CD4-positive, alpha-beta T cell treated with Interleukin-15 for 4 hours (primary cell): ENCODE measurements at places on chromosomes 1 and 21.

- no peak for DNase-seq
Observed at GRCh38 chr1:87834941-87835340, 506.3 kb downstream of the LMO4 start.

- DNase-seq = no peak
Observed at GRCh38 chr1:88141499-88142074, 542.5 kb upstream of the PKN2 start.

- DNase-seq = no peak
Observed at GRCh38 chr21:41095983-41096382, 72.0 kb upstream of the BACE2 start.

DNA sequence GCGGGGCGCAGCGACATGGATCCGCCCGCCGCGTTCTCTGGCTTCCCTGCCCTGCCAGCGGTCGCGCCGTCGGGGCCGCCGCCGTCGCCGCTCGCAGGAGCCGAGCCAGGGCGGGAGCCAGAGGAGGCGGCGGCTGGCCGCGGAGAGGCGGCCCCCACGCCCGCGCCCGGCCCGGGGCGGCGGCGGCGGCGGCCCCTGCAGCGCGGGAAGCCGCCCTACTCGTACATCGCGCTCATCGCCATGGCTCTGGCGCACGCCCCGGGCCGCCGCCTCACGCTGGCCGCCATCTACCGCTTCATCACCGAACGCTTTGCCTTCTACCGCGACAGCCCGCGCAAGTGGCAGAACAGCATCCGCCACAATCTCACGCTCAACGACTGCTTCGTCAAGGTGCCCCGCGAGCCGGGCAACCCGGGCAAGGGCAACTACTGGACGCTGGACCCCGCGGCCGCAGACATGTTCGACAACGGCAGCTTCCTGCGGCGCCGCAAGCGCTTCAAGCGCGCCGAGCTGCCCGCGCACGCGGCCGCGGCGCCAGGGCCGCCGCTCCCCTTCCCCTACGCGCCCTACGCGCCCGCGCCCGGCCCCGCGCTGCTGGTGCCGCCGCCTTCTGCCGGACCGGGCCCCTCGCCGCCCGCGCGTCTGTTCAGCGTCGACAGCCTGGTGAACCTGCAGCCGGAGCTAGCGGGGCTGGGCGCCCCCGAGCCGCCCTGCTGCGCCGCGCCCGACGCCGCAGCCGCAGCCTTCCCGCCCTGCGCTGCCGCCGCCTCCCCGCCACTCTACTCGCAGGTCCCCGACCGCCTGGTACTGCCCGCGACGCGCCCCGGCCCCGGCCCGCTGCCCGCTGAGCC, 459 bp downstream of the FOXE3 start:
- DNase-seq = no peak

DNA sequence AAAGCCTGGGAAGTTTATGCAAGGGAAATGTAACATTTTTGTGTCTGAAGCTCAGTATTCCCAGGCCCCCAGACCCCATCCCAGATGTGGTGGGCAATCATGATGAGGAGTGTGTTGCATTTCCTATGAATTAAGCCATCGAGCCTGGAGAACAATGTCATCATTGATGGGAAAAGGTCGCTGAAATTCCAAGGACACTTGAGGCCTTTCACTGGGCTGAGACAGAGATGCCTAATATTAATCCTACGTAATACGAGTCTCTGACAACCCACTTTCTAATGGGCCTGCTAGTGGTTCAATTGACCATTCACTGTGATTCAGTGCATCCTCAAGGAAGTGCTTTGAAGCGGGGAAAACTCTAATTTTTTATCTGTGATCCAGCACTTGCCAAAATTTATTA, 291.6 kb downstream of the PLPP3 start:
- DNase-seq = no peak

GRCh38 chr1:70061231-70061630, 144.1 kb downstream of the LRRC40 start:
- DNase-seq = no peak

- DNase-seq = no peak
Observed at GRCh38 chr1:224749916-224750315, 133.8 kb downstream of the CNIH3 start.

- DNase-seq = no peak
Observed at GRCh38 chr1:41955461-41956159, 36.9 kb upstream of the HIVEP3 start.

DNA sequence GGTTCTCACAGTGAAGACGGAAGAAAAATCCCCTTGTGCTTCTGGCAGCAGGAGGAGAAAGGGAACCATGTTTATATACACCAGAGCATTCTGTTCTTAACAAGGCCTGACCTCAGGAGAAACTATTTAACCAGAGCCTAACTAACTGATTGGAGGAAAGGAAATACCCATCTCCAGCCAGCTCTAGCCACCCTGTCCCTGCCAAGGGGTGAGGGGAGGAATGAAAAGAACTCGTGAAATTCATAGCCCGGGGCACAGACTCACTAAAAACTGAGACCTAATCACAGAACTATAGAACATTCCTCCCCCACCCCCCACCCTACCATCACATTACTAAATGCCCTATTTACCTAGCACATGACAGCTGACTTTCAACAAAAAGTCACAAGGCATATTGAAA, 65.0 kb downstream of the KCNH1 start:
- no peak for DNase-seq

DNA sequence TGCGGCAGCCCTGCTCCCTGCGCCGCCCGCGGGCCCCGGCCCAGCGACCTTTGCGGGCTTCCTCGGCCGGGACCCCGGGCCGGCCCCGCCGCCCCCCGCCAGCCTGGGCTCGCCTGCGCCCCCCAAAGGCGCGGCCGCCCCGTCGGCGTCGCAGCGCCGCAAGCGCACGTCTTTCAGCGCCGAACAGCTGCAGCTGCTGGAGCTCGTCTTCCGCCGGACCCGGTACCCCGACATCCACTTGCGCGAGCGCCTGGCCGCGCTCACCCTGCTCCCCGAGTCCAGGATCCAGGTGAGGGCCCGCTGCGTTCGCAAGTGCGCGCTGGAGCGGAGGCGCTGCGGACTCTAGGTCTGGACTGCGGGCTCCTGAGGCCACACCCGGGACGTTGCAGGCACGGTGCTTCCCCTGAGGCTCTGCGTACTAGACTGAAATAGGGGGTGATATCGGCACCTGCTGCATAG, 351 bp downstream of the MIXL1 start:
- no peak for DNase-seq

DNA sequence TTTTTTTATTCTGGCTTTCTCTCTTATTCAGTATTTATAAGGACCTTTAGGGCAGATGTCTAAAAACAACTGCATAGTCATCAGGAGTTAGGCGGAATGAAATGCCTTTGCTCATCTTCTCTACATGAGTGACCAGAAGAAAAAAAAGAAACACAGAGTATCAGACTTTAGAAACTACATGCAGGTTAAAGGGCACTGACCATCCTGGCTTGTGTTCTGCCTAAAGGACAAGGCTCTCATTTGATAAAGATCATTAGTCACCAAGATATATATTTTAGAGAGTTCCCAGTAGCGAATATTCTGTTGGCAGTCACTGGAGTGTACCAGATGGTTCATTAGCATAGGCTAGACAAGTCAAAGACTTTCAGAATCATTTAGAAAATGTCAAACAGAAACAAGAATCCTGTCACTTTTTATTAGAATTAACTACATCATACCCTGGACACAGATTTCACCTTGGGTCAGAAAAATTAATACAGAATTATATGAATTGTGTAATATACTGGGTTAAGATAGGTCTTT, 145.6 kb downstream of the NR5A2 start:
- no peak for DNase-seq

- DNase-seq = no peak
Observed at GRCh38 chr1:172167796-172168596, 252.5 kb upstream of the C1orf105 start.

GRCh38 chr1:225257081-225257480, 170.8 kb downstream of the LBR start:
- DNase-seq = no peak

DNA sequence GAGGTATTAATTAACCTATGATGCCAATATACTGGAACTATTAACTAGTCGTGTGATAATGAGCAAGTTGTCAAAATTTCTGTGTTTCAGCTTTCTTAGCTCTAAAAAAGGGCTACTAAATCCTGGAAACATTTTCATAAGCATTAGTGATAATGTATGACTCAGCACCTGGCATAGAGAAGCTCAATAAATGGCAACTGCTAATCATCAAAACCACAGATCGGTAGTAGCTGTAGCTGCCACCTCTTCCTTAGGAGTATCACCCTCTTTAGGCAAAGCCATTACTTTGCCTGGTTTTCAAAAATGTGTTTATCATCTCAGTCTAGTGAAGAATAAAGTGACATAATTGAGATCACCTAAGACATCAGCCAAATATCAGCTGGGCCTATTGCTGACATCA, 75.5 kb downstream of the TPR start:
- no peak for DNase-seq

GRCh38 chr21:42107177-42107880, 36.2 kb downstream of the UMODL1 start:
- no peak for DNase-seq

DNA sequence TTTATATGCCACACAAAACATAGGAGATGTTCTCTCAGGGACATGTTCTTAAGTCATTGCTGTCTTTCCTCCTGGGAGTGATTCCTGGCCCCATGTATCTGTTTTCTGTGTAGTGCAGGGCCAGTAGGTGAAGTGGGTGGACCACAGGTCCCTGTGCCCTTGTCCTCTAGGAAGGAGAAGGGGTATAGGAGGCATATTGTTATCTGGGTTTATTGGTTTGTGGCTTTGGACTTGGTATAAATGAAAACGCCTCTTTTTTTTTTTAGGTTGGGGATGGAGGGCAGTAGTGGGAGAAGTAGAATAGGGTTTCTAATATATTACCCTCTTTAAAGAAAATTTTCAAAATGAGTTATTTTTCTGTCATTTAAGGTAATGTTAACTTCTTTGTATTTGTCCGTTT, 29.4 kb downstream of the DYRK1A start:
- DNase-seq = no peak

DNA sequence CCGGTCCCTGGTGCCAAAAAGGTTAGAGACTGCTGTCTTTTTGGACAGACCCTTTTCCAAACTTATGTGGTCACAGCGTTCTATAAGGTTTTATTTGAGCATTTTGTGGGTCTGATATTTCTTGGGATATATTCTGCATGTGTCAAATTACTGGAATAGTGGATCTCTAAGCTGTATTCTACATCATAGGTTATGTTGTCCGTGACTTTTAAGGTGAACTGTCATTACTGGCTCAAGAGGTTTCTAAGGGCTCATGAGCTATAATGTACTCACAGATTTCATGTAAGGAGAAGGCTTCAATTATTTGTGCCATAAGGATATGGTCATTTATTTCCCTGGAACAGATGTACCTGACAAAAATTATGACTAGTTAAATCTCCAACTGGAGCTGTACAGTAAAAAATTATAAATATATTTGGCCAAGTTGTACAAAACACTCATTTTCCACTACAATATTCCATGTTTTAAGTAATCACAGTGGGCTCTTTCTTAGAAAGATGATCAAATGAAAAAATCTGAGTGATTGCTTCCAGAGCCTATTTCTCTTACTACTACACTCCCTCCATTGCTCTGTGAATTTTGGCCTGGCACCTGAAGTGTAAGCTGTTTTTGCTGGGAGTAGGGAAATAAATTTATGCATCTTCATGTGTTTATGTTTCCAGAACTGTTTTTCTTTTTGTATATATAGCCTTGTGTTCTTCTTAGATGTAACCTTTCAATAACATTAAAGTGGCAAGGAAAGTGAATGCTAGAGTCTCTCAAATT, 538.1 kb upstream of the ZRANB2 start:
- DNase-seq = no peak
